ENCODE measurements at places on chromosomes 13 and 19. TPM values are rescaled to one million over a fixed set of nuclear protein-coding genes. Genes with fewer than 3 reads are reported as not detected.
A peak's percentile ranks its signal among the peaks of the same experiment; 100 is the strongest.

Gene SIN3B
- 28.1 TPM for total RNA-seq

Gene PSG1
- not detected for total RNA-seq

Gene PMIS2
- total RNA-seq, result not detected

Gene ZNF382
- total RNA-seq, result 11.8 TPM

Gene CEACAM16
- total RNA-seq, result not detected

Gene AMH
- 4.6 TPM for total RNA-seq

Gene PALM3
- total RNA-seq, result not detected

Gene COL4A1
- total RNA-seq, result not detected

Gene IZUMO2
- not detected for total RNA-seq

Gene FGF22
- not detected for total RNA-seq

Gene EXOC3L2
- total RNA-seq, result not detected

Gene CRTC1
- total RNA-seq, result 5.3 TPM

Gene ZNF91
- 43.5 TPM for total RNA-seq

DNA sequence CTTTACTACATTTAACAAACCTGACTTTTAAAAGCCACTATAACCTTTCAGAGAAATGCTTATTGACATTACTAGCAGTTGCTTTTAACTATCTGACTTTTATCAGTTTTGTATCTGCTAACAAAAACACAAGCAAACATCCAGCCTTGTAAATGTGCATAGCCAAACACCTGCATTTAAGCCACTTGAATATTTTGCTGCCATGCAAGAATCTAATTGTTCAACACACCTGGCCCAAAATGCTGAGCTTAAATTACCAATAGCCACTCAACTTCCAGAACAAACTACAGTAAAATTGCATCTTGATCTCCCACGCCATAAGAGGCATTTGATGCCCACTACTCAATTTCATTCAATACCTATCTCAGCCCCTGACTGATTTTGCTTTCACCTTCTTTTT lies 9.3 kb downstream of the ZIC5 start:
- DNase-seq, result no peak

DNA sequence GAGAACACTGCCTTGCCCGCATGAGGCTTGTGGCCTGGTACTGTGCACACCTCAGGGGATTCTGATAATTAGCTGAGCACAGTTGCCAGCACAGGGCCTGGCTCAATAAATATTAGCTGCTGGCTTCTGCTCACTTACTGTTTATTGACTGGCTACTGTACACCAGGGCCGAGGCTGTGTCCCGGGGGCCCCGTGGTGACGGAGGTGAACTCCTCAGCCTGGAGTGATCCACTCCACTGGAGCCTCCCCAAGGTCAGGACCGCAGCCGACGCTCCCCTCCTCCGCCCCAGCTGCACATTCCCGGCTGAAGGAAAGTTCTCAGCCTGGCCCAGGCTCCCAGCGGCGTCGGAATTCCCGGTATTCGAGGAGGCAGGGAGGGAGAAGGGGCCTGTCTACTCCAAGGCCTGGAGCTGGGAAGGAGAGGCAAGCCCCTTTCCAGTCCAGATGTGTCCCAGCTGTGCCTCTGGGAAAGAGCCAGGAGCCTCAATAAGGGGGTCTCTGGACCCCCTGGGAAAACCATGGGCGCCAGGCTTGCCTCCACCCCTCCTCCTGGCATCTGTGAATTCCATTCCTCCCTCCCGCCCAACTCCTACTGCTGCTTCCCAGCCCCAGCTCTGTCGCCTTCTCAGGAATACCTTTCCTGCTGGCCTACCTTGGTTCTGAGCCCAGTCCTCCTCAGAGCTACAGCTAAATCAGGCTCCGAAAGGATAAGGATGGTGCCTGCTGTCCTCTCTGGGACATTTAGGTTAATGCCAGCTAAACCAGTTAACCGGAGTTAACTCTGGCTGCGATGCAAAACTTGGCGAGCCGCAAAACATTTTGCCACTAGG lies 7.3 kb downstream of the RPS16 start:
- no peak for DNase-seq

DNA sequence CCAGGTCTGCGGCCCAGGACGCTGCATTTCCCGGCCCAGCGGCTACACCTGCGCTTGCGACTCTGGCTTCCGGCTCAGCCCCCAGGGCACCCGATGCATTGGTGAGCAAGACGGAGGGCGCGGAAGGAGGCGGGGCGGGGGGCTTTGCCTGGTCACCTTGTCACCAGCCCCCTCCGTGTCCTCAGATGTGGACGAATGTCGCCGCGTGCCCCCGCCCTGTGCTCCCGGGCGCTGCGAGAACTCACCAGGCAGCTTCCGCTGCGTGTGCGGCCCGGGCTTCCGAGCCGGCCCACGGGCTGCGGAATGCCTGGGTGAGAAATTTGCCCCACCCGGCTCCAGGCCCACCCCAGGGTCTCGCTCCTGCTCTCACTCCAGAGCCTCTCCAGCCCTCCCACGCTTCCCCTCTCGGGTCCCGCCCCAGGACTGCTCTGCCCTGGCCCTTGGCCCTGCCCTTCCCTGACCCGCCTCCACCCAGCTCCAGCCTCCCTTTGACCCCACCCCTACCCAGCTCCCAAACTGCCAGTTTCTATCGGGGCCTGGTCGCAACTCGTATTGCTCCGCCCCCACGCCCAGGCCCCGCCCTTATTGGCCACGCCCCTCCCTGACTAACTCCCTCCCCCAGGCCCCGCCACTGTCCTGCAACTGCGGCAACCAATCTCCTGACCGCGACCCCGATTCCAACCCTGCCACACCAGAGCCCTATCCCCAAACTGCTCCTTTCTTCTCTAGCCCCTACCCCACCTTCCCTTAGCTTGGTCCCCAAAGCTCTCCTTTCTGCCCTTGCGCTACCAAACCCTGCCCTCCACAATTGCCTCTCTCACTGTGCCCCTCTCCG lies 8.6 kb downstream of the LTBP4 start:
- peak; percentile 93 for DNase-seq

DNA sequence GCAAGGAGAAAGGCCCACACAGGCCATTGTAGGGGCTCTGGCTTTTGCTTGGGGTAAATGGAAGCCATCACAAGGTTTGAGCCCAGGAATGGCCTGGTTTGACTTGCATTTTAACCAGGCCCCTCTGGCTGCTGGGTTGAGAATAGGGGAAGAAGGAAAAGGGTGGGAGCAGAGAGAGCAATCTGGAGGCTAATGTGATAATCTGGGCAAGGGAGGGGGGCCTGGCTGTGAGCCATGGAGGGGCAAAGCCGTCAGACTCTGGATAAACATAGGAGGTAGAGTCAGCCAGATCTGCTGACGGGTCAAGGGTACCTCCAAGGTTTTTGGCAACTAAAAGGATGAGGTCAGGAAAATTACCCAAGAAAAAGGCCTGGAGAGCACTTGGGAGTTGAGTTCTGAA lies 41.6 kb downstream of the RFX2 start:
- no peak for DNase-seq

DNA sequence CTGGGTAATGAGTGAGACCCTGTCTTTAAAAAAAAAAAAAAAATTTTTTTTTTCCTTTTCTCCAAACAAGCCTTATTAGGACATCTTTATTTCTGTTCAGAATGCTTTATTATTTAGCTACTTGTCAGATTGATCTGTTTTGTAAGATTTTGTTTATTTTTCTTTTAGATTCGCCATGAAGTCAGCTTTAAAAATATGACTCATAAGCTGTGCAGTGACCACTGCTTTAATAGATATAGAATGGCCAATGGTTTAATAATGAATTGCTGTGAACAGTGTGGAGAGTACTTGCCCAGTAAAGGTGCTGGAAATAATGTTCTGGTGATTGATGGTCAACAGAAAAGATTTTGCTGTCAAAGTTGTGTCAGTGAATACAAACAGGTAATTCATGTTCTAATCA lies 47.7 kb downstream of the ZMYM2 start:
- no peak for DNase-seq

- DNase-seq, result peak; percentile 27
Observed at GRCh38 chr13:74037762-74038161, 96.4 kb downstream of the KLF12 start.

- no peak for DNase-seq
Observed at GRCh38 chr13:108495646-108496361, 133.6 kb upstream of the MYO16 start.

- no peak for DNase-seq
Observed at GRCh38 chr19:18735324-18735723, 51.8 kb downstream of the CRTC1 start.

DNA sequence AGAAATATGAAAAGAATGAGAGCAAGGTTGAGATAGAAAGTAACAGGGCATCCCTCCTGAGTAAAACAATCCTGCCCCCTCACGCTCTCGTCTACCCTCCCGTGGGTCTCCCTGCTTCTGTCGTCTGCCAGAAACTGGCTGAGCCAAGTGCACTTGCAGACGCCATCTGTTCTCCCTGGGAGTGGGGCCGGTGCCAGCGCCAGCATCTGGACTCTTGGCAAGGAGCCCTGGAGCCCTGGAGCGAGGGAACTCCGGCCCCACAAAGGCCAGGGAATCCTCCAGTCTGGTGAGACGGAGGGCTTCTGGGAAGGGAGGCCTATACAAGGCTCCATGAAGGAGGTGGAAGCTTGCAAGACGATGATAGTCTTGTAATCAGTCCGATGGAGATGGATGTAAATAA lies 2.3 kb upstream of the TMEM91 start:
- DNase-seq, result no peak

- DNase-seq, result peak; percentile 76
Observed at GRCh38 chr19:41302624-41303351, 7.2 kb upstream of the CCDC97 start.

- DNase-seq, result peak; percentile 84
Observed at GRCh38 chr13:24254146-24254841, 55.1 kb upstream of the C1QTNF9 start.

GRCh38 chr13:98997738-98998641 lies 20.1 kb upstream of the DOCK9 start:
- no peak for DNase-seq

GRCh38 chr19:47414469-47414868 lies 4.9 kb downstream of the MEIS3 start:
- no peak for DNase-seq

DNA sequence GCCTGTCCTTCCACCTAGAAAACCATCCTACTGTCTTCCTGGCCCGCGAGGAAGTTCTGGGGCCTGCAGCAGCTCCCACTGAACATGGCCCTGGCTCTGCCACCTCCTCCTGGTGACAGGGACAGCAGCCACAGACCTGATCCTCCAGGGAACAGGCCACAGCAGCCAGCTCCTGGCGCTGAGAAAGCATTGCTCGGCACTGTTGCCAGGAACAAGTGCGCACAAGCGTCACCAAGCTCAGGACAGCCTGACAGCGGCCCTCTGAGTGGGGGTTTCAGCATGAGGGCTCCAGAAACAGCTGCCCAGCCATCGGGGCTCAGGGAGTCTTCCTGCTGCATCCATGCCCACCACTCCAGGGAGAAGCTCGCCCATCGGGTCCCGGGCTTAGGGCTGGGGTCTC lies 21.9 kb downstream of the AP3D1 start:
- no peak for DNase-seq

GRCh38 chr19:16385821-16386220 lies 61.2 kb downstream of the KLF2 start:
- no peak for DNase-seq

DNA sequence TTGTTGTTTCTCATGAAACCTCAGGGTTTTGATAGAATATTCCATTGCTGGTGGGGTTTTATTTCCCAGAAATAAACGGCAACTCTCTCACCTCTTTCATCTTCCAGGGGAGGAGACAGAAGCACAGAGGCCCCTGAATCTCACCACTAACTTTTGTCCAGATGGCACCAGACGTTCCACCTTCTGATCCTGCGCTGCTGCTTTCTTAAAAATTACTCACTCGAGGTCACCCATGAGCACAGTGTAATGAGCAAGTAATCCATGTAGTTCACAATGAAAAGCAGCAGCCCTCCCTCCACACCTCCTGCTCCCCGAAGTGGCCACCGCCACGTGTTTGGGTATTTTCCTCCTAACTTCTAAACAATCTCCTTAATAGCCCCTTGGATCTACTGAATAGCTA lies 51.3 kb downstream of the TEX29 start:
- no peak for DNase-seq

DNA sequence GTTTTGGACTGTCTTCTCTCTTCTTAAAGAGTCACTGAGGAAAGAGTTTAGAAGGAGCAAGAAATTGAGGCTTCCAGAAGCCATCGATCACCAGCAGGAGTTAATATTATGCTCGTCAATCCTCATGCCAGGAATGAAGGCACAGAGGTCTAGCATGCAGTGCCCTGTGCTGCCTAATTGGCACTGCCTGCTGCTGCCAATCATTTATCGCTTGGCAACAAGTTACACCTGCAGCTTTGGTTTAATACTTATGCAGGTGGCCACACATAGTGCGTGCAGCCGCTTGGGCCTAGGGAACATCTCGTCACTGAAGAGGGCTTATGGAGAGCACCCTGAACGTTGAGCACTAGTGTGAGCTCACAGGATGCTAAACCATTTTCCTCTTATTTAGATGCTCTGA lies 2.7 kb upstream of the SOX1 start:
- no peak for DNase-seq

DNA sequence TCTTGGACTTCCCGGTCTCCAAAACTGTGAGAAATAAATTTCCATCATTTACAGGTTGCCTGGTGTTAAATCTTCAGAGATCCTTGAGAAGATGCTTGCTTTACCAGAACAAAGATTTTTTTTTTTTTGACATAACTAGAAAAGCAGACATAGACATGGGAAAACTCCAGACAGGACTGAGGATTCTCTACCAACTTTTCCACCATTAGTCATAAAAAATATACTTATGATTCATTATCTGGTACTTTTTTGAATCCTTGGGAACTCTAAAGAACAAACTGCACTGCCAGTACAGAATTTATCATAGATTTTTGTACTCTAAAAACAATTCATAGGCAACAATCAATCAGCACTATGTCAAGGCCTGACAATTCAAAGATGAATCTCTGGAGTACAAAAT lies 487.6 kb downstream of the EFNB2 start:
- DNase-seq, result no peak

DNA sequence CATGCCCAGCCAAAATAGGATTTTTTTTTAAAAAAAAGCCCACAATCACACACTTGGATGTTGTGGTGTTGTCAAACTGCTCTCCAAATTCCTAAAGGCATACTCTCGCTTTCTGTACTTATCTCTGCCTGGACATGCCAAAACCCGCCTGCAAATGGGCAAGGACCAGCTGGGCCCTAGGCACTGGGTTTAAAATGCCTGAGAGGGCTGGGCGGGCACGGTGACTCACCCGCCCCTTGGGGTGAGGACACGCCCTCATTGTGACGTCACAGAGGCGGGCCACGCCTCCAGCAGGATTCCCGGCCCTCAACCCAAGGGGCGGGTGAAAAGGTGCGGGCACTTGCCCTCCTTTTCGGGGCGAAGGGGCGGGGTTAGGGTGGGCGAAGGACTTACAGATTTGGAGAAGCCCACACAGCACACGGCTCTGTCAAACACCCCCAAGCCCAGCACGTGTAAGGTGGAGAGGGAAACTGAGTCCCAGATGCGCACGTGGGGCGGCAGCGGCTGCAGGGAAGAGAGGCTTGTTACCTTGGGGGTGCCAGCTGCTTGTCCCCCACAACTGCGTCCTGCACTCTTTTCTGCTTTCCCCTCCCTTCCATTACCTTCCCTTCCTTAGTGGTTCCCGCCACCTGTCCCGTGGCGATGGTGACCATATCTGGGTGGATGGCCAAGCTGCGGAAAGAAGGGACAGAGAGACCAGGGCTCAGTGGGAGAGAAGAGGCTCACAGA lies 6.6 kb downstream of the EML2 start:
- DNase-seq, result peak; percentile 56
